ENCODE measurements at places on chromosomes 7 and 10.

DNA sequence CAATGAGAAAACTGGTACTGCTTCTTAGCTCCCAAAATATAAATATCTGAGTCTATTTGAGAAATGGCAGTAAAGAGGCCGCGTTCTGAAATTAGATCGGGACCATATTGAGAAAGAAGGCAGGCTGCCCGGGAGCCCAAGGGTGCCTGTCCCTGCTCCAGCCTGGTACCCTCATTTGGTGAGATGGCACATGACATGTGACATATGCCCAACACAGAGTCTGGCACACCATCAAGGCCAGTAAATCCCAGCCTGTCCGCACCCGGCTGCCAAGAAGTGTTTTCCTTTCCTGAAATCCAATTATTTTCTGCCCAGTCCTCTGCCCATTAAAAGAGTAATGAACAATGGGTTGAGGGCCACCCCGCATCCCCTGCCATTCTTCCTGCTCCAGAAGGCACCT lies 66.4 kb downstream of the CDH23 start:
- DNase-seq: no peak

GRCh38 chr7:159032753-159033472 lies 111.8 kb downstream of the VIPR2 start:
- DNase-seq: no peak

DNA sequence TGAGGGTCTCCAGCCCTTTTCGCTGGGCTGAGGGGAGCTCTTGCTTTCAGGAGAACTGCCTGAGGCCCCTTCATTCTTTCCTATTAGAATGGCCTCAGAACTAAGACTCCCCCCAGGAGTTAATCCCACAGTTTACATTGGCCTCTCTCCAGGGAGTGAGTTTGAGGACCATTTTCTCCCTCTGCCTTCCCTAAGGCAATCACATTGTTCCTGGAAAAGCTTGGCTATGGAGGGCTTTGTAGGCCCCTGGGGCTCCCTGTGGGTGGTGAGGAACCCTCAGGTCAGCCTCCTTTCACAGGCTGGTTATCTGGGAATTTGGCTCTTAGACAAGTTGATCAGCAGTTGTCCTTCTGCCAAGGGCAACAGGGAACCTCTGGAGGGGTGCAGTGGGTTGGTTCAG lies 343.7 kb downstream of the RPS24 start:
- peak; percentile 27 for DNase-seq

DNA sequence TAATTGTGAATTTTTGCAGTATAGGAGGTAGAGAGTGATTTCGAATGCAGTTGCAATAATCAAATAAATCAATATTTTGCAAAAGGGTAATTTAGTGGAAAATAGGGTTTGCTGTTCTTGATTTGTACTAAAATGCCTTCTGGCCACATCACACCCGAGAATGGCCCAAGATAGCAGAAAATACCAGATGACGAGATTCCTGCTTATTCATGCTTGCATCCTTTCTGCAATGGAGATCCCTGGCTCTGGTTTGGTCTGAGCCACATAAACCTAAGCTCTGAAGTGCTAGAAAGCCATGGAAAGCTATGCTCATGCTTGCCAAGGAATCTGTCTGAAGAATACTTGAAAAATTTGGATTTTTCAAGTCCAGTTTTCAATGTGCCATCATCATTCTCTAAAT lies 634.2 kb upstream of the COBL start:
- no peak for DNase-seq

GRCh38 chr7:137081321-137082093 lies 213.1 kb downstream of the CHRM2 start:
- peak; percentile 88 for DNase-seq

GRCh38 chr10:126264102-126265018 lies 123.9 kb downstream of the ADAM12 start:
- no peak for DNase-seq

DNA sequence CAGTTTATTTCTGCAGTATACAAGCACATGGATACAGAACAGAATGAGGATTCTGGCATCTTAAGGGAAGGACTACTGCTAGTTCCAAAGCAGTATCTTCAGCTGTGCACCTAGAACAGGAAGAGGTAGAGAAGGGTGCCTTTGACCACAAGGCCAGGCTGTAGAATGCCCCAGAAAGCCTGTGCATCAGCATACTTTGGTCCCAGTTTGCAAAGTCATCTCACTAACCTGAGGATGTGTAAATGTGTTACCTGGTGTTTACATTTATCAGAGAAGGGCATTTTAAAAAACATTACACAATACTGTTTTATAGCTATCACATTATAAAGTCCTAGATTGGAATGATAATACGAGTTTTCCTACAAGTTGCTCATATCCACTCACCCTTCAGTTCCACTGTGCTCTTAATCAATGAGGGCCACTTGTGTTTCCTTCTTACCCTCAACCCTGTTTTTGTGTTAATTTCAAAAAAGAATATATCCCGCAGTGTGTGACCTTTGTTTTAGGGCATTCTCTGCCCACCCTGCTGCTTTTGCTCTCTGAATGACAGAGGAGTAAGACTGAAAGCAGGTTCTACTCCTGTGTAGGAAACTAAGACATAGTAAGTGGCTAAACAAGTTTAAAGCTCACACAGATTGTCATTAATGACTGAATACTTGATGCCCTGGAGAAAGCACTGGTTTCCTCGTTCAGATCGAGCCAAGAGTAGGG lies 3.4 kb downstream of the SLC35G1 start:
- no peak for DNase-seq

DNA sequence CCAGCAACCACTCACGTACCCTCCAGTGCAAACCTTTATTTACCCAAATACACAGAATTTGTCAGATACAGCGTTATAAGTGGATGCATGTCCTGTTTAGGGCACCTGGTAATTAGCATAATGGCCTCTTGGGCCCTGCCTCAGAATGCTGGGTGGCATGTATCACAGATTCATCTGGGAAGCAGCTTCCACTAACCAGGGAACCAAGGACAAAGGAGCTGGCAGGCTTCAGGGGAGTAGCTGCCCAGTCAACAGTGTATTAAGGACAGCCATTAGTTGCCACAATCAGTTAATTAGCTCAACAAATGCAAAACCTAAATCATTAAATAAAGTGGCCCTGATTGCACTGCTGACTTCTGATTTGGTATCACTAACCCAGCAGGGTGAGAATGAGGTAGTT lies 105.7 kb downstream of the RAPGEF5 start:
- DNase-seq: no peak

GRCh38 chr7:3795781-3796180 lies 494.7 kb downstream of the SDK1 start:
- no peak for DNase-seq

DNA sequence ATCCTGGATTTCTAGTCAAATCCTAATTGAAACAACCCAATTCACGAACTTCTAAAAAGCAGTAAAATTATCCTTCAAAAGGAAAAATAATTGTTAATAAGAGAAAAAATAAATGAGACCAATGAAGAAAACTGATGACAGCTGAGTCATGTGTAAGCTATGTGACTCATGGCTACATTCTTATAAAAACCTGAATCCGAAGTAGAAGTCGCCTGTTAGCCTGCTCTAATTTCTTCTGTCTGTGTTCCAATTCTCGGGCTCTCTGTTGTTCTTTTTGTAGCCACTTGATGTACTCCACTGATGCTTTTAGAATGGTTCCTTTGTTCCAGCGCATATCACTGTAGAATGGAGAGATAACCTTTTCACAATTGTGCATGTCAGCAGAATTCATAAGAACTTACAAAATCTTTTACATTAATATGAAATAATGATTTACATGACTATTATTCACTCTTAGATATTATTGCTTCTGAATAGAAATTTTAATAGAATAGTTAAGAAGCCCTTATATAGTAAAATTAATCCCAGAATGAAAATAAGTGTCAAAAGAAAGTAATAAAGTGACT lies 88.8 kb downstream of the TFEC start:
- DNase-seq: peak; percentile 42

DNA sequence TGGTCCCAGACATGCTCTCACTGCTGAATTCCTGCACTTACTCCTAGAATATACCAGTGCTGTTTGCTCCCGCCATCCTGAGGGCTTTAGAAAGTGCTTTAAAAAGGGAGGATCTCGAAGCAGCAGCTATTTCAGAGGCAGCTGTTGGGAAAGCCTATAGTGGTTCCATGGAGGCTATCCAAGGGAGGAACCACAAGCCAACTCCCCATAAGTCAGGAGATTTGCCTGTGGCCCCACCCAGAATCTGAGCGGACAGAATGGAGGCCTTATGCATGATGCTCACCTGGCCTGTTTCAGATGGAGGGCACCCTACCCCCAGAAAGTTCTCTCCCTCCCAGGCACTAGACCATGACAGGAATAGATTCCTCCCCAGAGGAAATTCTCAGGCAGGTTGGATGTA lies 2.3 kb upstream of the KCNIP2 start:
- DNase-seq: no peak

- DNase-seq: peak; percentile 75
These were observed 3.2 kb downstream of the DNAJB6 start for GRCh38 chr7:157339777-157340677.

DNA sequence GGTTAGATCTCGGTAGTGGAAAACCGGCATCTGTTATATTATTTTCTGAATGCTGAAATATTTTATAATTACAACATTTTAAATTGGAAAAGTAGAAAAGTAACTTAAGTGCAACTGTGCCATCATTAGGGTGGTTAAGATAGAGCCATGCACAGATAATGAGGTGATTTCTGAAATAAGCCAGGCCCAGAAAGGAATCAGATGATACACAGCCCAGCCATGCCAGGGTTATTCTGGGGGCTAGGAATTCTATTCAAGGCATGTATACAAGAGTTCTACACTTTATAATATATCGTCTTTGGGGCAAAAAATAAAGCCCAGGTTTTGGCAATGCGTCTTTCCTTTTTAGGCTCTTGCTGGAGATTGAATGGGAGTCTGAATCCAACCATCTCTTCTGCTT lies 128.7 kb downstream of the ITGB8 start:
- DNase-seq: no peak

- no peak for DNase-seq
These were observed 25.0 kb downstream of the RTKN2 start for GRCh38 chr10:62243647-62243997.

DNA sequence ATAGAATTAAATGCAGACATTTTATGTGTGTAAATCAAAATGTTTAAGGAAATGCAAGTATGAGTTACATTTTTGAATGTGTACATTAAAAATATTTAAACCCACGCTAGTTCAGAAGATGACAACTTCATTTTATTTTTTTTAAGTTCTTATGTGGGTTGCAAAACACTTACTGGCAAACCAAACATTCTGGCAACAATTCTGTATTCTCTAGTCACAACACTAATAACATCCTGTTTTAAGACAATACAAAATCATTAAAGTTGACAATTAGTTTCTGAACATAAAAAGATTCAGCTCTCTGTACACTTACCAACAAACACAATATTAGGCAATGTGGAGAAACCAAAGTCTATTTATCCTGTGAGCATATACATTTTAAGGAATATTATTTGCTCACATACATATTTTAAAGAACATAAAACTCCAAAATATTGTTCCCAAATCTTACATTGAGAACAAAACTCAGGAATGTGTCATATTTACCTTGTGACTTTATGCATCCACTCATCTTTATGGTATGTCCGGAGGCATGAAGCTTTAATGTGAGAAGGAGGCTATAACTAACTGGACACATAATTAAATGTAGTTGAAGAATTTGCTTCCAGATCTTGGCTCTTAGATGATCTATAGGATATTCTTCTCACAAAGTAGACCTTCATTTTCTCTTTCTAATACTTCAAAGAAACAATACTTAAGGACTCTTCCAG lies 134.7 kb downstream of the DGKB start:
- DNase-seq: no peak

DNA sequence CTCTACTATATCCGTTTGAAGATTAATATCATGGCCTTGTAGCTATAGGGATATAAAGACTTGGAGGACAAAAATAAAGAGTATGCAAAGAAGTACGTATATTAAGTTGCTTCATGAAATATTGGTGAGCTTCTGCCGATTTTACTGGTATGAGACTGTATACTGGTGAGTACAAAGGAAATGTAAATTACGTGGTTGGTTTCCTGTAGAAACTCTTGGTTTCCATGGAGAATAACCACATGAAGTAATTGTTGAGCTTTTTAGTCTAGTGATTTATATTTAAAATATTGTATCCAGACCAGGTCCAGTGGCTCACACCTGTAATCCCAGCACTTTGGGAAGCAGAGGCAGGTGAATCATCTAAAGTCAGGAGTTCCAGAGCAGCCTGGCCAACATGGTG lies 32.2 kb upstream of the GLI3 start:
- no peak for DNase-seq

DNA sequence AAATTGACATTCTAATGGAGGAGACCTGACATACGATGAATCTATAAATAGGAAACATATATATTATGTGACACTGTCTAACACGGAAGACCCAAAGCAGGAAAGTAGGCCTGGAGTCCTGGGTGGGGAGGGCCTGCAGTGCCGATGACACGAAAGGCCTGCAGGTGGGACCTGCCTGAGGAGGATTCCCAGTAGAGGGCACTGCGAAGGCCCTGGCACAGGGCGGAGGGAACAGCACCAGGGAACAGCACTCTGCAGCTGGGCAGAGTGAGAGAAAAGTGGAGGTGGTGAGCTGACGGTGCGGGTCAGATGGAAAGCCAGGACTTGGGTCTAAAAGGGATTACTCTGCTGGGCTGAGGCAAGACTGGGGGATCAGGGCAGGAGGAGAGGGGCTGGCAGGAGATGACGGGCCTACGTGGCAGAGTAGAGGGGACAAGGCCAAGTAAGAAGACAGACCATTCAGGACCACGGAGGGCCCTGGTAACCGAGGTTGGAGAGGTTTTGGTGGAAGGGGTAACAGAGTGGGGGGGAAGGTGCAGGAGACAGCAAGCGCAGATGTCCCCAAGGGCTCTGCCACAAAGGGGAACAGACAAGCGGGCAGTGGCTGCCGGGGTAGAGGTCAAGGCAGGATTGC lies 8.1 kb downstream of the ZNF746 start:
- no peak for DNase-seq

DNA sequence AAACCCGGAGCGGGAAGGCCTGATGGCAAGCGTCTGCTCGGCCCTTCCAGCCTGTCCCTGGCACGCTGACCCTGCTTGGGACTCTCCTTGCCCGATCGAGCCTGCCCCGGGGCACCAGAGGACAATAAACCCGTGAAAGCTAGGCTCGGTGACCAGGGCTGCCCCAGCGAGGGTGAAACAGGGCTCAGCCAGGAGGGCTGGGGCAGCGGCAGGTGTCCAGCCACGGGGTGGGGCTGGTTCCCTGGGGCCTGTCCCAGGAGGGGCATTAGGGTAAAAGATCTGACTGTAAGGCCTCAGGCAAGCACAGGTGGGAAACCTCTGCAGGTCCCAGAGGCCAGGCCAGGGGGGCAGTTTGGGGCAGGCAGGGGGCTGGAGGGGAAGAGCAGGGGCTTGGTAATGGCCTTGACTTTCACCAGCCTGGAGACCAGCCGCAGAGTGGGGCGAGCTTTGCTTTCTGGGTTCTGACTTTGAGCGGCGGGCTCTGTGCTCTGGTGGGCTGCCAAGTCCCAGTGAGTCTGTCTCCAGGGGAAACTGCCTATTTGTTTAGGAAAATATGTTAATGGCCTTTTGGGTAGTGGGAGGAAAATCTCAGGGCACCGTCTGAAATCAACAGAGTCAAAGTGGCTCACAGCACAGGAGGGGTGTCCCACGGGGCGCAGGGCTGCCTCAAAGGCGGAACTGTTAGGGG lies 68.2 kb upstream of the INPP5A start:
- DNase-seq: peak; percentile 15

- no peak for DNase-seq
These were observed 109.5 kb upstream of the GJD4 start for GRCh38 chr10:35495521-35496119.

Data from fibroblast of skin of right quadriceps (primary cell).